NCI-H2029 treated with DMSO at 0.1 percent for 48 hours (cell line): ENCODE measurements at places on chromosomes 16 and 17.

DNA sequence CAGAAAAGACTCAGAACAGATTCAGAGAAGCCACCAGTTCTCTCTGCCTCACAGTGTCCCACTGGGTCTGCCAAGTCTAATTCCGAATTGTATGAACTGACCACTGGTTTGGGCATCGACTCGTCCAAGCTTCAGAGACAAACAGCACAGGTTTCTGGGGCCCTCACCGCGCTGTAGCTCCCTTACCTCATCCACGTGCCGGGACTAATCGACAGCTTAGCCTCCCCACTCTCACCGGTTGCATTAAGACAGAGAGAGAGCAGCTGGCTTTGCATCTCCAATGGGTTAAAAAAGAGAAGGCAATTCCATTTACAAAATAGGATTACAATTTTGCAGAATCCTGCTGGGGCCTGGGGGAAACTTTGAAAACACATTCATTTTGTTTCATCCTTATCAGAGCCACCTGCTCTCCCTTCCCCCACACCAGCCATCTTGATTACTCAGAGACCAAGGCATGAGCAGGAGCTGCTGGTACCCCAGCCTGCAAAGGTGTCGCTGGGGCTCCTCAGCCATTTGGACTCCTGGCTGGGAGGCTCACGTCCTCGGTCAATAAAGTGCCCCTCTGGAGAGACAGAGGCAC is 95.3 kb upstream of the RPL38 start:
- no peak for DNase-seq

DNA sequence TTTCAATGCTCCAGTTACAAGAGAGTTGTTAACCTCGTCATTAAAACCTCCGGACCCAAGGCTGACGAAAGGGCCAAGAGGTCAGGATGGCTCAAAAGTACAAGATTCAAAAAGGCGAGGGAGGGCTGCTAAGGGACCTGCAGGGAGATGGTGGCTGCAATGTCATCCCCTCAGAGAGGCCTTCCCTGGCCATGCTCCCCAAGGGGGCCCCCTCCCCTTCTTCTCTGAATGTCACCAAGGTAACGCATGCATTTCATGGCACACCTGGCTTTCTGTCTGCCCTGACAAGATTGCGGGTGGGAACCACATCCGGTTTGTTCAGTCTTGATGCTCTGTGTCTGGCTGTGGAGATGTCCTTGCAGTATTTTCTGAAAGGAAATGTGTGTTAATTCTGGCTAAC is 89.9 kb downstream of the C16orf78 start:
- DNase-seq = no peak

DNA sequence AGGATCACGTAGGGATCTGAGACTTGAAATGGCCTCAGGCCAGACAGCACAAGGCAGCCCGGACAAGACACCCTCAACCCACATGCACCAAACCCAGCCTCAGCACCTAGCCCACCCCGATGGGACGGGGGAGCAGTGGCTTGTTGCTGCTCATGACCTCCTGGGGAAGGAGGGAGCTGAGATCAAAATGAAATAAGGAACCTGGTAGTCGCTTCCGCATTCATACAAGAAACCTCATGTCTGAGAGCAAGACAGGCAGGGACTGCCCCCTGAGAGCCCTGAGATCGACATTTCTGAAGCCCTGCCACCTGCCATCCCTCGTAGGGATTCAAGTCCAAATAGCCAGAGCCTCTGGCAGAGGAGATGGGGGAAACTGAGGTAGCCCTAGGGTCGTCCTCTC is 5.7 kb upstream of the CEP131 start:
- no peak for DNase-seq

GRCh38 chr16:49604602-49605001 is 231.0 kb downstream of the C16orf78 start:
- no peak for DNase-seq

DNA sequence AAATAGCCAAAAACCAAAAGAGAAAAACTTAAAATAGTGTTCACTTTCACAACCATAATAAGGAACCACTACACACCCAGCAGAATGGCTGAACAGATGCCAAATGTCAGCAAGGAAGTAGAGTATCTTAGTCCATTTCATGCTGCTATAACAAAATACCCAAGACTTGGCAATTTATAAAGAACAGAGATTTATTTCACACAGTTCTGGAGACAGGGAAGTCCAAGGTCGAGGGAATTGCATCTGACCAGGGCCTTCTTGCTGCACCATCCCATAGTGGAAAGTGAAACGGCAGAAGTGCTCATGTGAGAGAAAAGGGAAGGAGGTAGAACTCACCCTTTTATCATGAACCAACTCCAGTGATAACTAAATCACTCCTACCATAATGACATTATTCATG is 33.8 kb upstream of the CCL22 start:
- no peak for DNase-seq

DNA sequence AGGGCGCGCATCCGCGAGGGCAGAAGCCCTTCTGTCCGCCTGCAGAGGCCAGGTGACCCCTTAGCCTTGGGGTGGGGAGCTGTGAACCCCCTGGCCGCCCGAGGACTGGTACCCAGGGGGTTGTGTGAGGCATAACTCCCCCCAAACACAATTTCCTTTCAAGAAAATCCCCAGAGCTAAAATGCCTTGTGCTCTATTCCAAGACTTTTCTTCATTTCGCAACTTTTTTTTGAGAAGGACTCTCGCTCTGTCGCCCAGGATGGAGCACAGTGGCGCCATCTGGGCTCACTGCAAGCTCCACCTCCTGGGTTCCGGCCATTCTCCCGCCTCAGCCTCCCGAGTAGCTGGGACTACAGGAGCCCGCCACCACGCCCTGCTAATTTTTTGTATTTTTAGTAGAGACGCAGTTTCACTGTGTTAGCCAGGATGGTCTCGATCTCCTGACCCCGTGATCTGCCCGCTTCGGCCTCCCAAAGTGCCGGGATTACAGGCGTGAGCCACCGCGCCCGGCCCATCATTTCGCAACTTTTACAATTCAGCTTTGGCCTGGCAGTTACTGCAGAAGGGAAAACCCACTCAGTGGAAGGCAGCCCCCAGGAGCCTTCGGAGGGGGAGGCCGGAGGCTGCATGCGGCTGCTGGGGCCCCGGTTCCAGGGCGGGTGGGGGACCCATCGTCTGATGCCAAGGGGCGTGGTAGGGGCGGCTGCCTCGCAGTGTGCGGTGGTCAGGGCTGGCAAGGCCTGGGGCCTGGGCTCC is 963 bp upstream of the APRT start:
- DNase-seq = no peak

DNA sequence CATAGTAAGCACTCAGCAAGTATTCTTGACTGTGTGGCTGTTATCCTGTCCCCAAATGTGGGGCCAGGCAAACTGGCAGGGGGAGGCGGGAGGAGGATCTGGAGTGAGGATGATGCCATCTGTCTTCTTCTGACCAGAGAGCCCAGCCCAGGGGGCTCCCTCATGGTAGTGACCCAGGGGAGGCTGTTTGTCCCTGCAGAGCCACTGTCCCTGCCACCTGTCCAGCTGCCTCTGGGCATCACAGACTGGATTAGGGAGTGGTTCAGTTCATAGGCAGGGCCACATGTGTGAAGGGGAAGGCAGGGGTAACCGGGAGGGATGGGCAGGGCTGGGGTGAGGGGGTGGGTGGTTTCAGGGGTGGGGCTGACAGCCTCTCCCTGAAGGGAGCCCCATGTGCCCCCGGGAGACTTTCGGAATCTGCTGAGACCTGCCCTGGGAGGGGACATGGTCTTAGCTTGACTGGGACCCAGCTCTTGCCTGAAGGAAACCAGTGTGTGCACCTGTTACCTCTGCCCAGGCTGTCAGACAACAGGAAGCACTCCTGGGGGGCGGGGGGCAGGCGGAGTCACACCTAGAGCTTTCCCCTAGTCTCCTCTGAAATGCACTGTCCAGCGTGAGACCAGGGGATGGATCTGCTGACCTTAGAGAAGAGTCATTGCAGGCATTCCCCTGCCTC is 15.2 kb downstream of the ARHGAP23 start:
- DNase-seq = no peak

- no peak for DNase-seq
Observed at GRCh38 chr16:85172455-85173145, 60.3 kb upstream of the CIBAR2 start.

GRCh38 chr16:53998966-53999522 is 287.5 kb downstream of the IRX3 start:
- no peak for DNase-seq

DNA sequence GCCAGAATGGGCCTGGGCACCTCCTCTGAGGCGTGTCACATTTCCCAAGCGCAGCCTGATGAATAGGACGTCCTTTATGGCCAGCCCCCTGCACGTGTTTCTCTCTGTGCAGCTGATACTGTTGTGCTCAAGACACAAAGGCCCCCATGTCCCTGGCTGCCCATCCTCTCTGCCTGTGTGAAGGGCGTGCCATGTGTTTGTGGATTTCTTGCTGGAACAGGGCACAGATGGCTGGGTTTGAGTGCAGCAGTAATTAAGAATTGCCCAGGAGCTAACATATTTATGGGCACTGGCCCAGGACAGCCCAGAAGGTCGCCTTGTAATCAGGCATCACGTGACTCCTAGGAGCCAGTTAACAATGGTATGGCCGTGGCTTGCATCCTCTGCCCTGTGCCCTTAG is 181.1 kb downstream of the CCDC182 start:
- no peak for DNase-seq

- DNase-seq = no peak
Observed at GRCh38 chr16:31043352-31043751, 10.0 kb downstream of the STX4 start.

DNA sequence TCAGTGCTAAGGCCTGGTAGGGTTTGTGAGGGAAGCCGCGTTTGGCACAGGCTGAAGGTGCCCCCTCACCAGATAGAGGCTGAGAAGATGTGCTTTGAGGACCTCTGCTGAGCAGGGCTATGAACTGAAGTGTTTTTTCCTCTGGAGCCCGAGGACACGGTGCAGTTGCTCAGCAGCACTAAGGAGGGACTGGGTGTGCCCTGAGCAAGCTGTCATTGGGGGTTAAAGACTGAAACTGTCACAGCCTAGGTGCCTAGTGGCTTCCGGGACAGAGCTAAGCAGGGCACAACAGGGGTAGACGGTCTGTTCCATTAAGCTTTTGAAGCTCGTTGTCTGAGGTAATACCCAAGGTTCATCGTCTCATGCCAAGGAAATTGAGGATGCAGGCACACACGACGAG is 24.8 kb upstream of the ASGR2 start:
- DNase-seq = no peak

GRCh38 chr17:58332778-58333735 is 4.5 kb upstream of the TSPOAP1 start:
- no peak for DNase-seq

DNA sequence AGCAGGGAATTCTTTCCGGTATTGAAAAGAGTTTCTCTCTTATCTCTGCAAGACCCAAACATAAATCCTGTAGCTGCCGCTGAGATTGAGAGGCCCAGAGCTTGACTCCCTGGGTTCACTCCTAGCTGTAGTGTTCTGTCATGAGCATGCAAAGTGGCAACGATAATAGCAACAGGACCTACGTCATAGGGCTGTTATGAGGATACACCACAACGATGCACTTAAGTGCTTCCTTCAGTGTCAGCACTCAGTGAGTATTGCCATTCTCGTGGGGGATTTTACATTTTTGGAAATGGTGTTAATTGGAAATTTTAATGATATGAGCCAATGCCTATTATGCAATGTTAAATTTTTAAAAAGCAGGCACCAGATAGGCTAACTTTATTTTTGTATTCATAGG is 199.8 kb downstream of the CYLD start:
- DNase-seq = no peak

DNA sequence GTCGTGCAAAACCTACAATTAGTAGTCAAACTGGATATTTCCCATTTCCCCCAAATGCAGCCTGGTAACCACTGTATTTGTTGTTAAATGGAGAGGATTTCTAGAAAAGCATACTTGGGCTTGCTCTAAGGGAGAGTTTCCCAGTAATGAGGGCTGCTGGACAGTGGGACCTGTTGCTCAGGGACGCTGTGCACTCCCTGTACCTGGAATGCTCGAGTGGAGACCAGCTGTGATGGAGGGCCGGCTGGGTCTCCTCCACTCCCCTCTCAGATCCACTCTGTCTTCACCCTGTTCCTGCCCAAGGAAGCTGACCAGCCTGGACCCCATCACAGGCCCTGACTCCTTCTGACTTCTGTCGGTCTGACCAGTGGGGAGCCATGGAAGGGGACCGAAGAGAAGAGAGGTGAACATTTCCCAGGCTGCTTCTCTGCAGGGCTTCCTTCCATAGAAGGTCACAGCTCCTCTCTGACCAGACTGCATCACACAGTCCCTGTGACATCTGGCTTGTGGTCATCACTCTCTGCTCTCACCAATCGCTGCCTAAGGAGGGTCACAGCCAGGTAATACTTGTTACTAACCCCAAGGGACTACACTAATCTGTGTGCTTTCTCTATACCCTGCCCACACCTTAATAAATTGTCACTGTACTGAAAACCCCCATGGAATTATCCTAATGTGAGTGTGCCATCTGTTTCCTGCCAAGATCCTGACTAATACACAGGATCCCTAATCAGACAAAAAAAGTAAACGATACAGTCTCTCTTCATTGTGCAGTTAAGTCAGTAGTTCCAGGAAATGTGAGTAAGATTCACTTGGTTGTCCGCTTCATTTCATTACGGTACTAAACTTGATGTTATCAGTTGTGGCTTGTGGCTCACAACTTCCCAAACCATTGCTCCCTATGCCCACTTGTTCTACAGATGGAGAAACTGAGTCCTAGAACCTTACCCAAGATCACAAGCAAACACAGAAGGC is 102.4 kb downstream of the CCT6B start:
- DNase-seq = no peak

GRCh38 chr16:59605706-59606105 is 871.6 kb upstream of the GOT2 start:
- no peak for DNase-seq

GRCh38 chr17:19387921-19388521 is 1.0 kb upstream of the MFAP4 start:
- DNase-seq = no peak

DNA sequence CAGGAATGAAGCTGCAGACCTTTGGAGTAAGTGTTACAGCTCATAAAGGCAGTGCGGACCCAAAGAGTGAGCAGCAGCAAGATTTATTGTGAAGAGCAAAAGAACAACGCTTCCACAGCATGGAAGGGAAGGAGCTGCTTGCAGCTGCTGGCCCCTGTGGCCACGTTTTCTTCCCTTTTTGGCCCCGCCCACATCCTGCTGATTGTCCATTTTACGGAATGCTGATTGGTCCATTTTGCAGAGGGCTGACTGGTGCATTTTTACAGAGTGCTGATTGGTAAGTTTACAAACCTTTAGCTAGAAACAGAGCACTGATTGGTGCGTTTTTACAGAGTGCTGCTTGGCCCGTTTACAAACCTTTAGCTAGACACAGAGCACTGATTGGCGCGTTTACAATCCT is 841.5 kb downstream of the CDH11 start:
- no peak for DNase-seq

GRCh38 chr16:86814256-86814655 is 235.9 kb downstream of the FOXL1 start:
- no peak for DNase-seq

GRCh38 chr17:3801347-3801746 is 359 bp upstream of the ITGAE start:
- DNase-seq = no peak

GRCh38 chr16:49734331-49734730 is 121.6 kb downstream of the ZNF423 start:
- DNase-seq = no peak
